ENCODE measurements at places on chromosomes 6 and 20.

DNA sequence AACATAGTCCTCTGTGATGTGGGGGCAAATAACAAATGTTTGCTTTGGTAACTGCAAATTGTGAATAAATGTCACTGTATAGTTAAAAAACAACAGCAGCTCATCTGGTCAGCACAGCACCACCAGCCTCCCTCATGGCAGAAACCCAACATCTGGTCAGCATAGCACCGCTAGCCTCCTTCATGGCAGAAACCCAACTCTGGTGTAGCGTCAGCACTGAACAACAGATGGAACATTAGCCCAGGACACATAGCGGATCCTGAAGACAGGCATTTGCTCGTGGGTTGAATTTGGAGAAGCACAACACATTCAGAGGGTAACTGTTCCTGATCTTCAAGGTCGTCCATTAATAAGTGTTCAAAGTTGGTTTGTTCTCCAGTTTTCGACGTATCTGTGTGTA lies 265.9 kb downstream of the DLL1 start:
- DNase-seq = peak; percentile 30

- no peak for DNase-seq
Observed at GRCh38 chr6:13472099-13472498, 15.3 kb downstream of the GFOD1 start.

DNA sequence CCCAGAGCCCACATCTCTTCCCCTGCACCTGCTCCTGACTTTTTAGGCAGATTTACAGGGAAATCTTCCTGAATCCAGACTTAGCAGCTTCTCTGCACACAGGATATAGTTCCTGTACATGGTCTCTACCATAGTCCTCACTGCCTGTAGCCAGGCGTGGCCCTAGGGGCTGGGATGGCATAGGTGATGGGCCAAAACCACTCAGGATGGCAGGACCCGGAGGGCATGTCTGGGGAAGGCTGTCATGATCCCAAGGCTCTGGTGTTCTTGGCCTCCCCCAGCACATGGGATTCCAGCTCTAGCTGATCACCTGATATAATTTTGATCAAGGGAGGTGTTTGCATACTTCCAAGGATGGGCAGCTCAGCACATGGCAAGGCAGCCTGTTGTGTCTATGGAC lies 58.0 kb downstream of the TOX2 start:
- DNase-seq = no peak

DNA sequence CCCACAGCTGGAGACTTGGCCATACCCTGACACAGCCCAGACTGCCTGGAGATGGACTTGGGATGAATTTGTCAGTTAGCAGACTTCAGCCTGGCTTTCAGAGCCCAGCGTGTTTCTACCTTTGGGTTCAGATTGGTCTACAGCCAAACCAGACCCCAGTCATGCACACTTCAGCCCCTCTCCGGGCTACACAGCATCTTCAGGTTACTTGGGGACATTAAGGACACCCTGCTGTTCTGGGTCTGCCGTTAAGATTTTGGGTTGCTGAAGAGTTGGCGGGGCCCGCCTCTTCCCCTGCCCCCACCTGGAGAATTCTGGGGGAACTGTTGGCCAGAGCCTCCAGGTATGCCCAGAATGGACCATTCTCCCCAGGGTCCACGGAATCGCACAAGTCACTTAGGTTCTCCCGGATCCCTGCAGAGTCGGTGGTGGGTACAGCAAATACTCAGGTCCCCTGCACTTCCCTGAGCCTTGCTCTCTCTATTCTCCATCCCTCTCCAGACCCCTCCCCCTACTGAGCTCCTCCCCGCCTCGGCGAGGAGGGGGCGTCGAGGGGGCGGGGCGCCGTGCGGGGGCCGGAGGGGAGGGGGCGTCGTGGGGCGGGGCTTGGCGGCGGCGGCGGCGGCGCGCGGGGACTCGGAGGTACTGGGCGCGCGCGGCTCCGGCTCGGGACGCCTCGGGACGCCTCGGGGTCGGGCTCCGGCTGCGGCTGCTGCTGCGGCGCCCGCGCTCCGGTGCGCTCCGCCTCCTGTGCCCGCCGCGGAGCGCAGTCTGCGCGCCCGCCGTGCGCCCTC lies at the start of gene PTK7:
Gene PTK7, plus strand, starts transcription at position 645 of the 794 bp plus-strand sequence. CDS start 175 bp downstream, outside the sequence.
- DNase-seq = peak; percentile 91

GRCh38 chr6:20540683-20541082 lies 6.4 kb downstream of the CDKAL1 start:
- DNase-seq = no peak

- DNase-seq = no peak
Observed at GRCh38 chr20:48880331-48880730, 41.2 kb upstream of the ARFGEF2 start.

- no peak for DNase-seq
Observed at GRCh38 chr20:39899881-39900280, 789.2 kb downstream of the MAFB start.

GRCh38 chr20:63974402-63975200 lies 4.8 kb downstream of the SAMD10 start:
- DNase-seq = no peak

DNA sequence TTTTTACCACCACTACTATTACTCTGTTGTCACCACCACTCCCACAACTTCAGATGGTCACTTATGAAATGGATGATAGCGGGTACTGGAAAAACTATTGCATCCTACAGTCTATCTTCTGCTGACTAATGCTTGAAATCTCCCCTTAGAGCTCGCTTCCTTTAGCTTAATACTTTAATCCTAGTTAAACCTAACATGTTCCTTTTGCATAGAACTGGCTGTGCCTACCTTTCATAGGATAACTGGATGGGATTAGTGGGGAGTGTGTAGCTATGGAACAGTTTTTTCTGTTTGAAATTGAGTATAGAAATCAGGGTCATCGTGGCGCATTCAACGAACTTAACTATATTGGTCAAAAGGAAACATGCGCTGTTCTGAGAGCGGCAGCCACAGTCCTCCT lies 294.7 kb downstream of the FARS2 start:
- no peak for DNase-seq

GRCh38 chr6:38086346-38086745 lies 266.8 kb downstream of the ZFAND3 start:
- no peak for DNase-seq

DNA sequence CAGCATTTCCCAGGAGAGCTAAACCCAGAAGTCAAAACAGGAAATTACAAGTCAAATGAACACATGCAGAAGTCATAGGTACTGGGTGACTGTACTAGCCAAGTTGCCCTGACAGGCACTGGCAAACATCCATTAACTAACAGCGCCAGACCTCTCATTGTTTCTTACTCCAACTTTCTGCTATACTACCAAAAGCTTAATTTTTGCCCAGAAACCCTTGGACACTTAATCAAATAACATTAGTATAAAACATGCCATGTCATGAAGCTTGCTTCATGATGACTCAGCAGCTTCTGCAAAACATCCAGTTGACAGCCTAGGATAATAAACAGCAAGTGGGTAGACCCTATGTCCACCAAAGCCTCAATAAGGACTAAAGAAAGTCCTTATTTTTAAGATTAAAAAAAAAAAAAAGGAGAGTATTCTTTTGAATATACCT lies 3.5 kb downstream of the NUP153 start:
- DNase-seq = peak; percentile 60

GRCh38 chr20:36112112-36112511 lies 42.4 kb upstream of the EPB41L1 start:
- DNase-seq = no peak

Data from BE2C (cell line).